ENCODE measurements at places on chromosomes 4 and X. TPM values are rescaled to one million over a fixed set of nuclear protein-coding genes. Genes with fewer than 3 reads are reported as not detected.

Gene RHOH
- 0.98 TPM for polyA plus RNA-seq

Gene CSN2
- polyA plus RNA-seq, result not detected

Gene ZNF674
- polyA plus RNA-seq, result 3.0 TPM

Gene HS3ST1
- 0.16 TPM for polyA plus RNA-seq

Gene CXorf49
- not detected for polyA plus RNA-seq

Gene TBX22
- polyA plus RNA-seq, result not detected

Gene SPANXA1
- polyA plus RNA-seq, result not detected

Gene CPLX1
- polyA plus RNA-seq, result 0.37 TPM

Gene TSPAN7
- polyA plus RNA-seq, result 114 TPM

Gene BEND4
- not detected for polyA plus RNA-seq

Gene MXRA5
- 72.6 TPM for polyA plus RNA-seq

Gene CAPN6
- 320 TPM for polyA plus RNA-seq

GRCh38 chrX:44953734-44954502 lies 80.9 kb downstream of the KDM6A start:
- no peak for DNase-seq

- DNase-seq, result no peak
Measured at GRCh38 chr4:103156106-103156505, 42.0 kb downstream of the CENPE start.

DNA sequence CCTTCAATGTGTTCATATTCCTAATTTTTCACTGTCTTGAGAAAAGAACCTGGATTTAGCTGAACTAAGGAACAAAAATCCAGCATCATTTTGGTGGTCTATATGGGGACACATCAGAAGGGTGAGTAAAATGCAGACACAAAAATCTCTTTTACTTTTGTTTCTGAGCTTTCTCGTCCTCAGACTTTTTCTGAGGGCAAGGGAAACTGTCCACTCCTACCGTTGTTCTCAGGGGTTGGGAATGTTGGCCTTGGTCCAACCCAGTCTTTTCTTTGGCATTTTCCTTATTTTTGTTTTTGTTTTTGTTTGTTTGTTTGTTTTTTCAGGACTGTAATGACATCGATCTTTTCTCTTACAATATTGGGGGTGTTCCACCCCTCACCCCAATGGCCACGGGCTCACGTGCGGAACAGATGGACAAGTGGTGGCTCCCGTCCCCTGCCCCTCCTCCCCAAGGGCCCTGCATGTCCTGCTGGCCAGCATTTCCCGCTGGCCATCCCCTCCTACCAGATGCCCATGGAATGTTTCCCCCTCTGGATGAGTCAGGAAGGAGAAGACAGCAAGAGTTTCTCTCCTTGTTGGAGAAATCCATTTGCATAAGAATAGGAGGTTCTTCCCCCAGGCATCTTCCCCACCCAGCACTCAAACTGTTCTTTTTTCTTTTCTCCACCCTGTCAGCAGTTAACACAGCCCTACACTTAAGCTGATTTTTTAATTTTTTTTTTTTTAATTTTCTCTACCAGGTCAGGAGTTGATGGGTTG lies 305.4 kb upstream of the NDST4 start:
- no peak for DNase-seq

DNA sequence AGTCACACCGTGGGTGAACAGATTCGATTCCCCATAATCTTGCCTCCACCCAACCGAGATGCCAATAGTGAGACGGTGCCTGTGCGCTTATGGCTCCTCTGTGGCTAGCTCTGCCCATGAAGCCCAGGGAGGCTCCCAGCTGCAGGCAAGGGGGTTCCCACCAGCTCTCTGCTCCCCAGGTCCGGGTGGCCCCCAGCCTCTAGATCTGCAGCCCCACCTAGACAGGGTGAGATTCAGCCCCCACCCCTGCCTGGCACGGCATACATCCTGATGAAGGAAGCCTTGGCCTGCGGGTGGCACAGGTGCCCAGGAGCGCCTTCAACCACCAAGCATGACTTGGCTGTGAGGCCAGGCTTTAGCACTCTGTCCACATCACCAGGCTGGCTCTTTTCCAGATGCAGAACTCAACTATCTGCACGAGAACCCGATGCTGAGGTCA lies 40.6 kb downstream of the WDR1 start:
- no peak for DNase-seq

DNA sequence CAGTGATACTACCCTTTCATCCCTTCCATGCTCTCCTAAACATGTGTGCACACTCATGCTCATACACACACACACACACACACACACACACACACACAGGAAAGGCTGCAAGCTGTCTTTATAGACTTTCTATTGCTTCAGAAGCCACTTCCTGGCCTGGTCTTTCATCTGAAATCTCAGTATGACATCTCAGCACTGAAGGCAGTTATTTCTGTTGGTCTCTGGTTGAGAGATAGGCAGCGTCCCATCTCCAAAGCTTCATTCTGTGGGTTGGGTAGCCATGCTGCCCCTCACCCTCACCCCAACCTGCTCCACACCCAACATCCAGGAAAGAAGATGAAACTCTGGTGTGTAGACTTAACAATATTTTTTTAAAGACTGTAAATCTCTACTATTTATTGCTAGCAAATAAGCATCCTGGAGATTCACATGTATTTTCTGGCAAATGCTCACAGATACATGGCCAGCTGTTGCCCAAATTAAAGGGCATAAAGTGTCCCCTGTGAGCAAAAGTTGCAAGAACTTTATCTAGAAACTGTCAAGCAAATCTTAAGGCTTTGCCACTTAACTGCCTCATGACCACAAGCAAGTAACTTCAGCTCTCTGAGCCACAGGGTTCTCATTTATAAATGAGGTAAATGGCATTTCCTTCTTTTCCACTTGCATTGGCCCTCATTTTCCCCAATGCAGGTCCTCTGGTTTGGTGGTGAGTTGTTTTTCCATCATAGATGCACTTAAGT lies 189.8 kb upstream of the AFF2 start:
- no peak for DNase-seq

DNA sequence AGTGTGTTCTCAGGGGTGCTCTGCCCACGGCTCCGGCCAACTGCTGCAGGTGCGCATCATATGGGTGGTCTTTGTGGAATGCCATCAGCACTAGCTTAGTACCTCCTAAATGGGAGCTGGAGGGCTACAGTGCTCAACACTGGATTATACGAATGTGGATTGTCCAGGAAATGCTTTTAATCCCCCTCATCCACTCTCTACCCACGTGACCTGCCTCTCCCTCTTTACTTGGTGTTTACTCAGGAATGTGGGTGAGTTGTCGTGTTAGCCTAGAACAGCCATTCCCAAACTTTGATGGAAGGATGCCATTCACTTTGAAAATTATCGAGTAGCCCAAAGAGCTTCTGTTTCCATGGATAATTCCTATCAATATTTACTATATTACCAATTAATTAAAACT lies 150.8 kb downstream of the PTTG2 start:
- DNase-seq, result no peak

GRCh38 chr4:82268050-82268825 lies 105.6 kb downstream of the HNRNPD start:
- DNase-seq, result peak; percentile 50

GRCh38 chr4:157674699-157675098 lies 454.2 kb downstream of the GRIA2 start:
- peak; percentile 21 for DNase-seq

DNA sequence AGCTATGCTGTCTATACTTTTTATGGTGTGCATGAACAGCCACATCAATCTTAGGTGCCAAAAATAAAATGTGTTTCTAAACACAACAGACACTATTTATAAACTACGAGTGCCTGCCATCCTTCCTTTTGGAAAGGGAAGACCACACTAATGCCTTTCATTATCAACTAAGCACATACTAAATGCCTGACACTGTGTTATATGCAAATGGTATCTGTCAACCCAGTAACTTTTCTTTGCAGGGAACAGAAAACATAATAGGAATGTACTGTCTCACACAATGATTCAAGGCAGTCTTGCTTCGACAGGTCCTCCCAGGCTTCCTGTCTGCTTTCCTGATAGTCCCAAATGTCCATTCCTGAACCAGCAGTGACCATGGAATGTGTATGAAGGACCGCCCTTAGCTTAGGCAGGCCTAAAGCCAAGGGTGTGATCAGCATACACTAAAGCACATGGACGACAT lies 43.8 kb downstream of the ADGRA3 start:
- peak; percentile 29 for DNase-seq

DNA sequence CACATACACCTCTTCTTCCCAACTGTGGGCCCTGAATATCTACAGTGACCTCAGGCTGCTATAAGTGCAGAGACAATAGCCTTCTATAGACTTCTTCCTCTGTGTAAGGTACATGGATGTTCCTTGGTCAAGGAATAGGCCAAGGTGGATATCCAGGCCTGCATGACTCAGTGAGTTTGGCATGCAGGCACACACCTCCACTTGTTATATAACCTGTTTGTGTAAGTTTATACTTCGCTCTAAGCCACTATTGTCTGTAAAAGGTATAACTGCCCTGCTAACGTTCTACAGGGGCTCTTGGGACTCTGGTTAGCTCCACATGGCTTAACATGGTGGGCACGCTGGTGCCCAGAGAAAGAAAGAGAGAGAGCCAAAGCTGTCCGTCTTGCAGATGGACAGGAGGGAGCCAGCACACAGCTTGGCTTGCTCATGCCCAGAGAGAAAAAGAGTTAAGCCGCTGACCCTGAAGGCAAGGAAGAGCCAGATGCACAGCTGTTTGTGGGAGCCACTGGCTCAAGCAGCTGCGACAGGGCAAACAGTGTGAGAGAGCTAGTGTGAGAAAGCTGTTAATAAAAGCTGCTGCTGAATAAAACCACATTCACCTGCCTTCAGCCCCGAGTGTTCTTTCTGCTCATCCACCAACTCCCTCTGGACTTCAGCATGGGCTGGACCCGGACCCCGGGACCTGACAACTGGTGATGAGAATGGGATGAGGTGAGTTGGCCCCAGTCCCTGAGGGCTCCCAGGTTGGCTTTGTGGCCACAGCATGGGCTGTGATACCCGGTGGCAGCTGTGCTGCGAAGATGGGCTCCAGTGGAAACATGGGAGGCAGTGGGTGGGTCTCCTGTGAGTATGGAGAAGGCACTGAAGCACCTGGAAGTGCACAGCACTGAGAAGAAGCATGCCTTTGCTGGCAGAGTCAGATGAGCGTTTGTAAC lies 44.5 kb upstream of the ZBTB33 start:
- DNase-seq, result no peak

DNA sequence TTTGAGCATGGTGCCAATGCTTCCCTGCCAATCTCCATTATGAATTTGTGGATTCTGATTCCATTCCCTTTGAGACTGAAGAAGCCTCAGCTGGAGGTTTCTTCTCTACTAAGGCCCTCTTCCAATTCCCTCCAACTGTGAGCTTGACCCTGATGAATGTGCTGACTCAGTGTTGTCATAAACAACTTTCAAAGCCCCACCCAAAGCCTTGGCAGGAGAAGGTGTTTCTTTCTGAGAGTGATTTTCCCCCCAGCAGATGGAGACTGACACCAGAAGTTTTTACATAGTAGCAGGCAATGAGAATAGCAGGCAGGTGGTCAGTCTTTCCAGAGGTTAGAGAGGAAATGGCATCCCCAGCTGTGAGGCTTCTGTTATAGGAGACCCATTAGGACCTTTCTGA lies 53.1 kb downstream of the OCRL start:
- peak; percentile 27 for DNase-seq

DNA sequence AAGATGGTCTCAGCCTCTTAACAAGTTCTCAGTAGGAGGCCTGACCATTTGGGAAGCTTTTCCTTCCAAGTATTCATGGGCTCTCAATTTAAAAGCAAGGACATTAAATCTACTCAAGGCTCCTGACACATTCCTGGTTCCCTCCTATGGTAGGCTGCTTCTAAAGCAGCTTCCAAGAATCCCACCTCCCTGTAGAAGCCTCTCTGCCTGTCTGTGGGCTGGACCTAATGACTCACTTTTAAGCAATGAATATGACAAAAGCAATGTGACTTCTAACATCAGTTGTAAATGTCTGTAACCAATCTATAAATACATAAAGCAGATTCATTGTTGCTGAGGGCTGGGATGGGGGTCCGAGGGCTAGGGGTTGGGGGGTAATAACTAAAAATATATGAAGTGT lies 99.5 kb upstream of the FAM9B start:
- no peak for DNase-seq

DNA sequence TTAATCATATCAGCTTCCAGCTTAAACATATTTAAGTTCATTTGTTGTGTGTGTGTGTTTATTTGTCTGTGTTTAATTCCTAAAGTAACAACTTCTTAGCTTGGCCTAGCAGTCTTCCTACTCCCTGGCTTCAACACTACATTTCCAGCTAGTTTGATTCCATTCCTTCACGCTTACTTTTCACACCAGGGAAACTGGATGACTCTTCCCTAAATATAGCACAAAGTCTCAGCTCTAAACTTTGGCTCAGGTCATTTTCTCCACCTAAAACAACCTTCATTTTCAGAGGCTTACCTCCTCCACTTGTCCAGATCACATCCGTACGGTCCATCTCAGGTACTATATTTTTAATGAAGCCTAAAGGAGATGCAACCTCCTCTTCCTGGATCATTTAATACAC lies 94.4 kb downstream of the KCTD8 start:
- no peak for DNase-seq

GRCh38 chr4:128410037-128410436 lies 122.4 kb upstream of the PGRMC2 start:
- no peak for DNase-seq

GRCh38 chr4:144734522-144734921 lies 88.6 kb downstream of the HHIP start:
- DNase-seq, result no peak

DNA sequence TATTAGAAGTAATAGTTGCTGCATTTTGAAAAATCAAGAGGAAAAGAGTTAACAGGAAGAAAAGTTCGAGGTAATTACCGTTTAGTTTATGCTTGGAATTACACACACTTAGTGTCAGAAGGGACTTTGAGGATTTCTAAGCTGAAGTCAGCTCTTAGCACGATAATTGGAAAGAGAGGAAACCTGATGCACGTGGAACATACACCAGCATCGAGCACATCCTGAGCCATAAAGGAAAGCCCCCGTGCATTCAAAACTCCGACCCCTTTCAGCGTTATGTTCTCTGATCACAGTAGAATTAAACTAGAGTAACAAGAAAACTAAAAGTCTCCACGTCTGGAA lies 400 bp upstream of the PAQR3 start:
- DNase-seq, result no peak

- no peak for DNase-seq
Measured at GRCh38 chr4:4627906-4628305, 86.1 kb upstream of the STX18 start.

- DNase-seq, result no peak
Measured at GRCh38 chr4:70392057-70392776, 5.5 kb upstream of the OPRPN start.

DNA sequence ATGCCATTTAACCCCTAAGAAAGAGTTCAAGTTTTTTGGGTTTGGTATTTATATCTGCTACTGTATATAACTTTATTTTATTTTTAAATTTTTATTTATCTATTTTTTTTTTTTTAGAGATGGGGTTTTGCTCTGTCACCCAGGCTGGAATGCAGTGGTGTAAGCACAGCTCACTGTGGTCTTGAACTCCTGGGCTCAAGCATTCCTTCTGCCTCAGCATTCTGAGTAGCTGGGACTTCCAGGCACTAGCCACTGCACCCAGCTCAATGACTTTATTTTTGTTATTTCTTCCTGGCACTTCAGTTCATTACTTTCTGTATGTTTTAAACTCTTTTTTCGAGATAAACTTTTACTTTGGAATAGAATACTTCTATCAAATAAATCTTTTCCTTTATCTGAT lies 42.4 kb upstream of the PGAM4 start:
- no peak for DNase-seq

- DNase-seq, result no peak
Measured at GRCh38 chrX:23035493-23035892, 35.7 kb downstream of the DDX53 start.

- DNase-seq, result peak; percentile 89
Measured at GRCh38 chrX:10189317-10190268, 32.8 kb downstream of the CLCN4 start.

- DNase-seq, result no peak
Measured at GRCh38 chr4:188220006-188220405, 80.8 kb downstream of the TRIML1 start.

GRCh38 chr4:104418286-104418685 lies 76.4 kb downstream of the CXXC4 start:
- DNase-seq, result no peak

Measured in muscle of arm (tissue), 14 donors.